Stimulated activated CD8-positive, alpha-beta memory T cell treated with anti-CD3 and anti-CD28 coated beads, Interleukin-4, amount 100 ng/mL, for 1 hour (primary cell): ENCODE measurements at places on chromosomes 2 and 18.

GRCh38 chr2:42846026-42846425, 53.6 kb upstream of the HAAO start:
- no peak for DNase-seq

- no peak for DNase-seq
Observed at GRCh38 chr2:10289891-10290290, 12.8 kb upstream of the HPCAL1 start.

- no peak for DNase-seq
Observed at GRCh38 chr2:158984604-158985135, 16.2 kb downstream of the TANC1 start.

DNA sequence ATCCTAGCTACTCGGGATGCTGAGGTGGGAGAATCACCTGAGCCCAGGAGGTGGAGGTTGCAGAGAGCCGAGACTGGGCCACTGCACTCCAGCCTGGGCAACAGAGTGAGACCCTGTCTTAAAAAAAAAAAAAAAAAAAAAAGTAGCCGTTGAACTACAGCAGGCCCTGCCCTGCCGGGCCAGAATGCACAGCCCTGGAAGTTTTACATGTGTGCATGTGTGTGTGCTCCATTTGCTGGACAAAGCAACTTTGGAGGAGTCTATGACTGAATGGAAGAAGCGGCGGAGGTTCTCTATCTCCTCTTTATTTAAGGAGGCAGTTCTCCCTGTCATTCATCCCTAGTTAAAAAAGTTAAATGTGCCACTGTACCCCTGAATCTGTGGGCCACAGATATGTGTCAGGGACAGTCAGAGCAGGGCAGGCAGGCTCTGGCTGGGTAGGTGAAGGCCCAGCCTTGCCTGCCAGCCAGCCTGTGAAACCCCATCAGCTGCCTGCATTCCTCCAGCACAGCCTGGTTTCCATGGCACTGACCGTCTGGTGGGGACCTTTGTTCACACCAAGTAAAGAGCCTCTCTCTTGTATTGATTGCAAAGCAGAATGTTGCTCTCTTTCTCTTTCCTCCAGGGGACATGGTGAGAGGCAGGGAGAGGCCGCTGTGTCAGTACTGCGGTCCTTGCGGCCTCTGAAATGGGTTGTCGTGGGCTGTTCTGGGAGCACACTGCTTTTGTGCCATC, 10.9 kb downstream of the LIPG start:
- DNase-seq = no peak

DNA sequence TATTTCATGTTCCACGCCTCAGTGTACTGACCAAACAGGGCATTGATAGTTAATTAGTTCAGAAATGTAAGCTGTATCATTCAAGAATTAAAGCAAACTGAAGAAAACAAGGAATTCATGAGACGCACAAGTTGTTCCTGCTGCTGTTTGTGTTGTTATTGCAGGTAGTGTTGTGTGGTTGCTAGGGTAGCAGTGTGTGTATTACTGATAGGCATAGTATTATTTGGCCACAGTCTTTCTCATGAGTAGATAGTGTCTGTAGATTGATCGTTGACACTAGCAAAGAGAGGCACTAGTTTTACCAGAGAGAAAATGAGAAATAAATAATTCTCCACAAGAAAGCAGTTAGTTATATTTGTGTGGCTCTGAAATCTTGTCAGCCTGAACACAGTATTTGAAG, 548.6 kb downstream of the LRP1B start:
- no peak for DNase-seq

- DNase-seq = no peak
Observed at GRCh38 chr2:190762566-190762965, 113.7 kb downstream of the NAB1 start.

DNA sequence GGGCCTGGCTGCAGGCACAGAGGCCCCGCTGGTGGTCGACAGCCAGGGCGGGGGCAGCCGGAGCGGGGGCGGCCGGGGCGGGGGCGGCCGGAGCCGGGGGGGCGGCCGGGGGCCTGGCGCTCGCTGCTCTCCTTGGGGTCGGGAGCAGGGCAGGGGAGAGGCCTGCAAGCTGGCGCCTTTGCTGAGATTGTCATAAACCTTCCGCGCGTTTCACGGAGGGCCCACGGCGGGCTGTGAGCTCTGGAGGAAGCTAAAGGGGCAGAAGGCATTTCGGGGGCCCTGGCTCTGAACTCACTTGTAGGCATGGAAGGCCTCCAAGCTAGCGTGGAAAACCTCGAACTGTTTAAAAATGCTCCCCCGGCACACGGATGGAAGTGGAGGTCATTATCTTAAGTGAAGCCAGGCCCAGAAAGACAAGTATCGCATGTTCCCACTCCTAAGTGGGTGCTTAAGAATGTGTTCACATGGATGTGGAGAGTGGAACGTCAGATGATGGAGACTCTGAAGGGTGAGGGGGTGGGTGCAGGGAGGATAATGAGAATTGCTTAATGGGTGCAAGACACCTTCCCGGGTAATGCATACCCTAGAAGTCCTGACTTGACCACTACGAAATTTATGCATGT, 629 bp downstream of the PRELID3A start:
- DNase-seq = no peak

DNA sequence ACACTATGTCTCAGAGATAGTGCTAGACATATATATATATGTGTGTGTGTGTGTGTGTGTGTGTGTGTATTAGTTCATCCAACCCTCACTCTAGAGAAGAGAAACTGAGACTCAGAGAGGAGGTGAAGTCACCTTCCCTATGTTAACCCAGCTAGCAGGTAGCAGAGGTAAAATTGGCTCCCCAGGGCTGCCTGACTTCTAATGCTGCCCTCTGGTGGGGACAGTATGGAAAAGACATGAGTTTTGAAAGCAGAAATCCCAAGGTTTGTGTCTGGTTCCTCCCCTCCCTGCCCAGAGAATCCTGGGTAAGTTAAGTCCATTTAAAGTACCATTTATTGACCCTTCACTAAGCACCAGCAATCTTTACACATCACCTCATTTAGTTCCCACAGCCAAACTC, 137.7 kb downstream of the THNSL2 start:
- DNase-seq = no peak

DNA sequence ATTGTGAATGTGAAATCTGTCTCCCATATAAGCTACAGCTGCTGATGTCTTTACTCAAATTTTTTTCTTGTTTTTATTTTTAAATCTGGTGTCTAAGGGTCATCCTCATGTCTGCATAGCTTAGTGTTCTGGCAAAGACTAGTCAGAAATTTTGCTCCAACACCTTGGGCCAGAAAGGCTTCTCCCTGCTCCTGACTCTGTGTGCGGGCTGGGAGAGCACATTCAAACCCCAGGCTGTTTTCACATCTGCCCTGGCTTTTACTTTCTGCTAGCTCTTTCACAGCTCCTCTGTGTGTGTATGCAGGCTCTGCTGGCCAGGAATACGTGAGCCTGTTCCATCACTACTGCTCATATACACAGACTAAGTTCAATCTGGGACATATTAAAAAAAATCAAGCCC, 102.9 kb upstream of the RIOK3 start:
- DNase-seq = no peak

DNA sequence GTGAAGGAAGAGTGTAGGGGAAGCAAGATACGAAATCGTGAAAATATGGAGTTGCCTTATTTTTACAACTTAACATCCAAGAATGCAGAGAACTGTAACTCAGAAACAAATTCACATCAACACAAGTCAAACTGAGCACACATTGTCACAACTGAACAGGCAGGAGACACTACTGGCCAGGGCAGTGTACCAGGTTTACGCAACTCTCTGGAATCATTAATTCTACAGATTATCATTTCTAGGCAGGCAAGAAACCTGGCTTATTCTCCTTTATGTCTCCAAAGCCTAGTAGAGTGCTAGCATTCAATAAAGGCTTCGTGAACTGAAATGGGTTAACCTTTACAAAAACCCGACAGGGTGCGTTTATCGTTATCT, 584 bp downstream of the COA5 start:
- no peak for DNase-seq

- DNase-seq = no peak
Observed at GRCh38 chr2:54634564-54635511, 88.6 kb upstream of the EML6 start.

- no peak for DNase-seq
Observed at GRCh38 chr2:101860157-101860556, 131.6 kb upstream of the IL1R2 start.

- no peak for DNase-seq
Observed at GRCh38 chr2:39981883-39982311, 202.8 kb upstream of the THUMPD2 start.

- DNase-seq = no peak
Observed at GRCh38 chr2:219658874-219659273, 31.4 kb downstream of the SLC4A3 start.

- no peak for DNase-seq
Observed at GRCh38 chr2:29841386-29842004, 79.9 kb downstream of the ALK start.

DNA sequence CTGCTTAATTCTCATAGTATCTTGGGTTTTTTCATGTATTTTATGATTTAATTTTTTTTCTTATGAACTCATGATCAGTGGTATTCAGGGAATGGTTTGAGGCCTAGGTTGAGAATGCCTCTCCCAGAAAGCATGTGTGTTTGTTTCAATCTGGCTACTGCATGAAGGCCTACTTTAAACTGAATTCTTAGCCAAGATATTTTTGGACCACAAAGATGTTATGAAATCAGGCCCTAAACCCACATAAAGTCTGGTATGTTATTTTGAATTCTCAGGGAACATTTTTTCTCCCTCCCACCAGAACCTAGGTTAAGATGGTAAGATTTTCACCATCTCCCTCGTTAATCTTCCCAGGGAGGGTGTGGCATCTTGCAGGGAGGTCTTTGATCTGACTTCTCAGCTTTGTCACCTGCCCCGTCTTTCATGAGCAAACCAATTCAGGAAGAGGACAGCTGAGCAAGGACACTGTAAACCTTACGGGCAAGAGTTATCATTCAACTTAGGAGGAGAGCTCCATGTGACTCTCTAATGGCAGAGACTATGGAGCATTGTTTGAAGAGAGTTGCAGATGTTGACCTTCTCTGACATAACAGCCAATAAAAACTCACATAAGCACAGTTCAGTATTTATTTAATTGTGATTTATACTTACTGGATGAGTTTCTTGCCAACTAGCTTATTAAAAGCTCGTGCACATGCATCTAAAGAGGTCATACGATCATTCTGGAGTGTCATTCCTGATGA, 21.3 kb upstream of the ACKR3 start:
- DNase-seq = no peak

DNA sequence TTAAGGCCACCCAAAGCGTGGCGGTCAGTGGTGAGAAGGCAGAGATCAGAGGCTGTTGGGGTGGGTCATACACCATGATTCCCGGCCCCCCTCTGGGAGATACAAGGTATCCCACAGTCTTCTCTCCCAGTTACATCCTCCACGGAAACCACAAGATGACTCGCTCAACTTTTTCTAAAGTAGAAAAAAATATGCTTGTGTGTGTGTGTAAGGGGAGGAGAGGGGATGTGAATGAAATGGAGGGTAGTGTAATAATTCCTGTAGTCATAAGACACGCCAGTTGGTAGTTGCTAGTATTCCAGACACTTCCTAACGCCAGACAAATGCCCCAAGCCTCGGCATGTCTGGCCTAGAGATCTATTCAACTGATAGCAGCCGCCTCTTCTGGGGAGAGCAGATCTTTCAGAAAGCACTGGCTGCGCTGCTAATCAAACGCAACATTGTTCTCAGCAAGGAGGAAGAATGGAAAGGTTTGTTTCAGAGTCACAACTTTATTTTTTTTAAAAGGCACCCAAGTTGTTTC, 143.5 kb downstream of the TGIF1 start:
- DNase-seq = no peak

DNA sequence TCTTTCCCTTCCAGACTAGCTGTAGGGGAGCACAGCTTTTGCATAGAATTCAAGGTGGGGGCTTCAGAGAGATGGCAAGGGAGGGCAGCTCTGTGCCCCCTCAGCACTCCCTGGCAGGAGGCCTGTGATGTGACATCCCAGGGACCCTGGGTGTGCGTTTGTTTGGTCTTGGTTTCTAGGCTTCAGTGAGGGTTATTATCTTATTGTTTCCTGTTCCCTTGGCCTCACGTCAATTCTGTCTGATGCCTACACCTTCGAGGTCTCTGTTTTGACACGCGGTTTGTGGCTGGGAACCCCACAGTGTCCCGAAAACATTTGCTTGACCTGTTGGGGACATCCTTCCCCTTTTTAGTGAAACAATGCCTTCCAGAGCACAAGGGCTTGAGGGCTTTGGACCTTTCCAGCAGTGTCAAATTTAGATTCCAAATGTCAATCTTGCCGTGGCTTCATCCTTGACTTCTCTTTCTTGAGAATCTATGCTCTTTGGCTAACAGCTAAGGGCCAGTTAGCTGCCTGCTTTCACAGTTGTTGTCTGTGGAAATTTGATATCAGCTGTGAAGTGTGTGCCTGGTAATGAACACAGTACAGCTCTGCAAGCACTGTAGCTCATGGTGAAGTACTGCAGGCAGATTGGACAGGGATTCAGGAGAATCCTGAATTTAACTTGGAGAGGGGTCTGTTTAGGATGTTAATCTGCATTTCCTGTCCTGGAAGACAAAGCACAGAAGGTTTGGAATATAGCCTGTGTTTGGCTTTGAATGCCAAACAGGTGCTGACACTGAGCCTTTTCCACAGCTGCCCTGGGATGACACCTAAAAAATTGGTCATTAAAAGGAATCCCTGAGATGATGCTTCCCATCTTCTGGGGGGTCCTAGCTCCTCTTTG, 108.2 kb upstream of the CXCR4 start:
- DNase-seq = peak; percentile 22

GRCh38 chr2:160324161-160324800, 124.2 kb upstream of the ITGB6 start:
- no peak for DNase-seq

GRCh38 chr2:23350792-23351355, 34.1 kb upstream of the KLHL29 start:
- DNase-seq = no peak

GRCh38 chr2:161424394-161424769, 8.3 kb downstream of the TBR1 start:
- no peak for DNase-seq

- no peak for DNase-seq
Observed at GRCh38 chr18:74356959-74357358, 41.3 kb downstream of the C18orf63 start.

- no peak for DNase-seq
Observed at GRCh38 chr2:134315471-134315870, 61.6 kb downstream of the MGAT5 start.

GRCh38 chr2:9179572-9180201, 26.9 kb upstream of the ASAP2 start:
- no peak for DNase-seq

GRCh38 chr18:13642440-13642827, 83.9 kb downstream of the FAM210A start:
- no peak for DNase-seq

- no peak for DNase-seq
Observed at GRCh38 chr2:108924580-108925251, 64.3 kb downstream of the EDAR start.
